ENCODE measurements at places on chromosomes 6 and 20. TPM values are rescaled to one million over a fixed set of nuclear protein-coding genes. Genes with fewer than 3 reads are reported as not detected.

SLC22A7 gene
- polyA plus RNA-seq, result 0.20 TPM

SLC22A23 gene
- 19.7 TPM for polyA plus RNA-seq

ERVFRD-1 gene
- 0.13 TPM for polyA plus RNA-seq

COX4I2 gene
- 21.5 TPM for polyA plus RNA-seq

MMP24 gene
- polyA plus RNA-seq, result 1.9 TPM

RFX6 gene
- 2.6 TPM for polyA plus RNA-seq

ANKRD6 gene
- polyA plus RNA-seq, result 41.2 TPM

GRCh38 chr6:161111261-161111660 is 119.7 kb downstream of the MAP3K4 start:
- DNase-seq, result no peak

GRCh38 chr6:101400326-101401135 is 7.0 kb downstream of the GRIK2 start:
- DNase-seq, result no peak

- no peak for DNase-seq
Measured at GRCh38 chr6:7440476-7440875, 50.9 kb downstream of the RIOK1 start.

DNA sequence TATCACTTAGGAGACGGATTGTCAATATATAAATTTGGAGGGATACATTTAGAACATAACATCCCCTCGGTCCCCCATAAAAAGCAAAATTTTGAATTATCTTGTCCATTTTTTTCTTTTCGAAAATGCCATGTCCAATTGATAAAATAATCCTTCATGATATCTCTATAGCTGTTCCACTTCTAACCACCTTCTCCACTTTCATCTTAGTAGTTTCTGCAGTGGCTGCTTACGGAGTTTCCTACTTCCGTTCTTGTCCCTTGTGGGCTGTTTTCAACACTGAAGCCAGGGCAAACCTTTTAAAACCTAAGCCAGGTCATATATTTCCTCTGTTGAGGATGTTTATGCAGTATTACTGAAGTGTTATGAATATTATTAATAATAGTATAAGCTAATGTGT is 37.9 kb downstream of the KCNQ5 start:
- no peak for DNase-seq

DNA sequence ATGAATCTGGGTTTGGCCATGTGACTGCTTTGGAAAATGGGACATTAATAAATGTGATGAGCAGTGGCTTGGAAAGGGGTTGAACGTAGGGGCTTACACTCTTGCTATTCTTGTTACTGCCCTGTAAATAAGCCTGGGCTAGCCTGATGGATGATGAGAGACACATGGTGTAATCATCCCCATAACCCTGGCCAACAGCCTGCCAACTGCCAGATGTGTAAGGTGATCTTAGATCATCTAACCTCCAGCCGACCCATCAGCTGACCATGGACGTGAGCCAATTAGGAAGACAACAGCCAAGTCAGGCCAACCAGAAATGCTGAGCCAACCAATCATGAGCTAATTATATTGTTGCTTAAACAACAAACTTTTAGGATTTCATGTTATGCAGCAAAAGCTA is 25.2 kb downstream of the FBXO30 start:
- no peak for DNase-seq

DNA sequence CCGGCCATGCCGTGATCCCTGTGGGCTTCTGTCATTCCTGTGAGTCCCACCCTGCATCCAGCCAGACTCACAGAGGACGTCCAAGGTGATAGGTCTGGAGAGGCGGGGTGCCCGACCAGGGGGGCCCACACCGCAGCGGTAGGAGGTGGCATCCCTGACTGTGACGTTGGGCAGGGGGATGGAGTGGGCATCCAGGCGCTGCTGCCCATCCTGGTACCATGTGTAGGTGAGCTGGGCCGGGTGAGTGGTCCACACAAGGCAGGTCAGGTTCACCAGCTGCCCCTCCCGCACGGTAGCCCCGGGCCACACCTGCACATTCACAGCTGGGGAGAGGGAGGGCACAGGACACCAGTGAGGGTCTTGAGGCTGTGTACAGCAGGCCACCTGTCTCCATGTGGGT is 11.6 kb upstream of the ADAM33 start:
- DNase-seq, result peak; percentile 68

GRCh38 chr6:90095145-90095544 is 200.9 kb downstream of the GJA10 start:
- no peak for DNase-seq

DNA sequence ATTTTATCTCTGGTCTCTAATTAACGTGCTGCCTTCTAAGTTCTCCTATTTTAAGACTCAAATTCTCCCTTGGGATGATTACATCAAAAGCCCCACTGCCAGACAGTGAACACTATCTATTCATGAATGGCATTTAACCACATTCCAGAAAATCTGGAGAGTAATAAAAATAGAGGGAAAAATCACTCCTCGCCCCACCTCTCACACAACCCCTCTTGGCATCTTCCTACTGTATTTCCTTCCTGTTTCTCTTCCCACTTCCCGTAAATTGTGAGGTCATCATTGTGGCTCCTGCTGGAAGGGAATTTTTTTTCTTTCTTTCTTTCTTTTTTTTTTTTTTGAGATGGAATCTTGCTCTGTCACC is 31.5 kb downstream of the RAB44 start:
- no peak for DNase-seq

GRCh38 chr6:112835078-112835477 is 487.9 kb downstream of the RFPL4B start:
- DNase-seq, result no peak

- DNase-seq, result no peak
Measured at GRCh38 chr20:19381947-19382346, 169.5 kb downstream of the SLC24A3 start.

DNA sequence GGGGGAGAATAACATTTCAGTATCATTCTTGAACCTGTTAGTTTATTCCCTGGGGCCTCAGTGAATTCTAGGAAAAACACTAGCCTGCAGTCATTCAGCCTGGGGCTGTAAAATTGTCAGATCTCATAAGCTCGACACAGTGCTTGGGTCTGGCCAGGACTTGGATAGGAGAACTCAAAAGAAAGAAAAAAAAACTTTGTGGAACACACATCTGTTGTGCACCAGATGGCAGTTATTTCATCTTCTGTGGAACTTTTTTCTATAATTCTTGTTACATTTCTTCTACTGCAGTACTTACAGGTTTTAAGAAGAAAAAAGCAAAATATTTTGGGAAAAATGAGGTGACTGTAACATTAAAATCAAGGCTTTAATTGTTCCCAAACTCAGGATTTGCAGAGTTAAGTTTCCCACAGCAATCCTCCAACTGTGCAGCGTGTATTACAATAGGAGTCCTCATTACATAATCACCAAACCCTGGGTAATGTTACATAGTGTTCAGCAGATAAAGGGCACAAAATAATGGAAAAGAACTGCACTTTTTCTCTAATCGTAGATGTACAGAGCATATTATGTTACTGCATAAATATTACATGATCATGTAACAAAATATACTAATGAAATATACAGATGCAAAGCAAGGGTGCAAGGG is 531.1 kb upstream of the CITED2 start:
- no peak for DNase-seq

DNA sequence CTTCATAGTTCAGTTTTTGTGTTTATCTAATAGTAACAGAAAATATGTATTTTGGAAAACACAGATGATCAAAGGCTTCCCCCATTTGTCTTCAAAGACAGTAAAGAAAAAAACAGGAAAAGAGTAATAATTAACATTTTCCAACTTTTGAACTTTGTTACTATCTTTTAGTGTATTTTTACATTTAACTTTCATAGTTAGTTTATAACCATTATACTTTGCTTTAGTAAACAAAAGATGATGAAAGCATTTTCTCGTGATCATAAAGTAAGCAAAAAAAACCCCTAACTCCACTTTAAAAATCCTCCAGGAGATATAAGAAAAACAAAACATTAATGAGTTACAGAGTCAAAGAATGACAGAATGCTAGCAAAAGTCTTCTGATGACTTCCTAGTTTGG is 13.6 kb upstream of the GPRC6A start:
- no peak for DNase-seq

- DNase-seq, result no peak
Measured at GRCh38 chr6:161636882-161637430, 363.1 kb upstream of the AGPAT4 start.

All from left lung (tissue), 14 donors.